ENCODE measurements at places on chromosomes 11 and 22.

- DNase-seq: no peak
Observed at GRCh38 chr11:35771722-35772121, 109.1 kb downstream of the TRIM44 start.

GRCh38 chr11:87724358-87724757 lies 450.9 kb downstream of the RAB38 start:
- DNase-seq: no peak

- no peak for DNase-seq
Observed at GRCh38 chr11:45145379-45146071, 914 bp upstream of the PRDM11 start.

- no peak for DNase-seq
Observed at GRCh38 chr11:41222236-41222635, 237.2 kb downstream of the LRRC4C start.

DNA sequence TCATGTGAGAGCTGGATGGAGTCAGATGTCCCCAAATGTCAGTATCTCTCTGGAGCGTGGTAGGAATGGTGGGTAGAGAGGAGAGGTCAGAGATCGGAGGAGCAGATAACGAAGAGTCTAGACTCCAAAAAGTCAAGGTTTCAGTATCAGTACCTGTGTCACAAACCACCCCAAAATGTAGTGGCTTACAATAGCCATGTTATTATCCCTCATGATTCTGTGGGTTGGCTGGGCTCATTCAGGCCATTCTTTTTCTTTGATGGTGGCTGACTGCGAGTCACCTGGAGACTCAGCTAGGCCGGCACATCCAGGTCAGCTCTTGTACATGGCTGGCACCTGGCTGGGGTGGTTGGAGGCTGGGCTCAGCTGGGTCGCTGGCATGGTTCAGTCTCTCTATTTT lies 7.3 kb upstream of the SSTR3 start:
- DNase-seq: no peak

- DNase-seq: no peak
Observed at GRCh38 chr22:33328789-33329296, 270.7 kb upstream of the SYN3 start.

- DNase-seq: no peak
Observed at GRCh38 chr22:31893460-31893859, 50.9 kb upstream of the YWHAH start.
